ENCODE measurements at places on chromosomes 6 and 20. TPM values are rescaled to one million over a fixed set of nuclear protein-coding genes. Genes with fewer than 3 reads are reported as not detected.
A peak's percentile ranks its signal among the peaks of the same experiment; 100 is the strongest.

The SMIM8 gene
- 2.8 TPM for total RNA-seq

The IP6K3 gene
- total RNA-seq, result not detected

The OOEP gene
- total RNA-seq, result not detected

DNA sequence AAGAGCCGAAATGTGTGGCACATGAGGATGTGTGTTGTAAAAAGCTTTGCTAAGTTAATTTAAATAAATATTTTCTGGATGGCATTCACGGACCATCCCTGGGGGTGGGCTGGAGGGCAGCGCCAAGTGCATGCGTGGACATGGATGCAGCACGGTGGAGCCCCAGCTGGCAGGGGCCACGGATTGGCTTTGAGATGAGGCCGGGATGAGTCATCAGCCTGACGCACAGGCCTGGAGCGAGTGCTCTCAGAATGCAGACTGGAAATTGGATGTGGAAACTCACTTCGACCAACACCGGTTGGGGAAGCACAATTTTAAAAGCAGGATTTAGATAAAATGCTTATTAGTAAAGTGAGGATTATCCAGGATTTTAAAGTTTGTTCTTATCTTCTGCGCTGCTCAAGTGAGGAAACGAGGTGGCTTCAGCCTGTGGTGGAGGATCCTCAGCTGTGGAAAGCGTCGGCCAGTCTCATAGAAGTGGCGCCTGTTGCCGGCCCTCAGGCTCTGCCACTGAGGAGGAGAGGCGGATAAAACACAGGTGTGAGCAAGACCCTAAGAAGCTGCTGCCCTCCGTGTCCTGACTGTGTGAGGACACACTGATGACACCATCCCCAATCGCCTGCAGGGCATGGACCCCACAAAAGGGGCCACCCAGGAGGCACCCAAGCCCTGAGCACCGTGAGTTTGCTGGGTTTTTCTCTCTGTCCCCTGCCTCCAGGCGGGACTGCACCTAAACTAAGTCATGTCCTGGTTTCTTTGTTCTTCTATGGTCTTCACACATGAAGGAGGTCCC is 279.7 kb downstream of the CDH4 start:
- DNase-seq, result peak; percentile 90

GRCh38 chr6:51283723-51284355 is 465.2 kb downstream of the TFAP2B start:
- DNase-seq, result no peak

DNA sequence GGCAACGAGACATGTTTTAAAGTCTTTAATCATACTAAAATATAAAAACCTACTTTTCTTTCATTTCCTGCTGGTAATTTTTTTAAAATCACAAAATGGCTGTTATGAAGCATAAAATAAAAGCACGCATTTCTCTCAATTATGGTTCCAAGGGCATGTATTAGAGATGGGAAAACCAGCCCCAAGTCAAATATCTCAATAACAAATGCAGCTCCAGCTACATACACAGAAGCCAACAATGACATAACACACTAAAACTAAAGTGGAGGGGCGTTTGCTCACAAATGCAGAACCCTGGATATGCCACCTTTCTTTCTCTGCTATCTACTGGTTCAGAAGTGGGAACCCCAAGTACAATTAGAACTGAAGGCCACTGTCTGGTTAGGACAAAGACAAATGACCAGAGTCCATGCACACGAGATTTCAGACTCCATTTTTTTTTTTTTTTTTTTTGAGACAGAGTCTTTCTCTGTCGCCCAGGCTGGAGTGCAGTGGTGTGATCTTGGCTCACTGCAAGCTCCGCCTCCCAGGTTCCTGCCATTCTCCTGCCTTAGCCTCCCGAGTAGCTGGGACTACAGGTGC is 27.8 kb downstream of the EZR start:
- DNase-seq, result no peak

DNA sequence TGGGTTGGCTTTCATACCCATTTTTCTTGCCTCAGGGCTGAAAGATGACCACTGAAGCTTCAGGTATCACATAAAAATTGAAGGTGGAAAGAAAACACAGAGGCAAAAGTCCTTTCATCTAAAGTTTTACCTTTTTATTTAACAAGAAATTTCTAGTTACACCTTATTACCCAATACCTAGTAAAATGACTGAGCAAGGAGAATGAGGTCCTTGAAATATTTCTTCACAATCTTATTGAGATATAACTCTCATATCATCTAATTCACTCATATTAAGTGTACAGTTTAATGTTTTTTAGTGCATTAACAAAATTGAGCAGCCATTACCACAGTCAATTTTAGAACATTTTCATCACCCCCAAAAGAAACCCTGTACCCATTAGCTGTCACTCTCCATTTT is 112.9 kb upstream of the ADTRP start:
- no peak for DNase-seq

DNA sequence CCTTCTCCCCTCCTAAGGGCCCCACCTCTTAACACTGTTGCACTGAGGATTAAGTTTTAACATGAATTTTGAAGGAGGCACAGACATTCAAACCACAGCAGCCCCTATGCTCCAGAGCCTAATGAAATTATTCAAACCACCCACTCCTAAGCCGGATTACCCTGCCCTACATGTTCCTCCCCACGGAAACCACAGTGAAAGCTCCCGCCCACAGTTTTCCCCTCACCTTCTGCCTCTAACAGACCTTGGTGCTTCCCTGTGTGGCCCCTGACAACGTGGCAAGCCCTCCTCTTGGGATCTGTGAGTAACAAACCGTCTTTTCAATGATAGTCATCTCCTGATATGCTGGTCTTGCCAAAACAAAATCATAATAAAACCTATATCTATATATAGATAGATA is 74.8 kb downstream of the RIN2 start:
- no peak for DNase-seq

GRCh38 chr20:57717797-57718196 is 8.0 kb upstream of the PMEPA1 start:
- DNase-seq, result no peak

GRCh38 chr6:26651133-26651781 is 8.3 kb downstream of the ZNF322 start:
- no peak for DNase-seq

- no peak for DNase-seq
Measured at GRCh38 chr6:72975352-72975752, 249.9 kb downstream of the KHDC1L start.

All from Daoy (cell line).